ENCODE measurements at places on chromosomes 12 and 14.

GRCh38 chr12:50637870-50638481, 125.9 kb upstream of the ATF1 start:
- DNase-seq: no peak

DNA sequence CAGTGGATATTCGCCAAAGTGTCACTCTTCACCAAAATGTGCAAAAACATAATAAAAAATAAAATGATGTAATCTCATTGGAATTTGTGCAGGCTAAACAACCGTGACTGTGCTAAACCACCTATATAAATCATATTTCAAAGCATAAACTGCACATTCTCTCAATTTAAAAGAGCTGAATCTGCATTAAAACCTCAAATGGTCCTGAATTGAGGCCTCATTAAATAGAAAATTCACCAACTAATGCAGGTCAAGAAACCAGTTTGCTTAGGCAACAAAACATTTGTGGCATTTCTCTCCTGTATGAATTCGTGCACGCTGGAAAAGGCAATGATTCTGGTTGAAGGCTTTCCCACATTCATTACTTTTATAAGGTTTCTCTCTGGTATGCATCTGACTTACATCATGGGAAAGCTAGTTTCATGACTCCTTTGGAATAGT, 80.1 kb upstream of the IFNG-AS1 start:
- no peak for DNase-seq

GRCh38 chr12:85007836-85008235, 28.2 kb downstream of the TSPAN19 start:
- no peak for DNase-seq

DNA sequence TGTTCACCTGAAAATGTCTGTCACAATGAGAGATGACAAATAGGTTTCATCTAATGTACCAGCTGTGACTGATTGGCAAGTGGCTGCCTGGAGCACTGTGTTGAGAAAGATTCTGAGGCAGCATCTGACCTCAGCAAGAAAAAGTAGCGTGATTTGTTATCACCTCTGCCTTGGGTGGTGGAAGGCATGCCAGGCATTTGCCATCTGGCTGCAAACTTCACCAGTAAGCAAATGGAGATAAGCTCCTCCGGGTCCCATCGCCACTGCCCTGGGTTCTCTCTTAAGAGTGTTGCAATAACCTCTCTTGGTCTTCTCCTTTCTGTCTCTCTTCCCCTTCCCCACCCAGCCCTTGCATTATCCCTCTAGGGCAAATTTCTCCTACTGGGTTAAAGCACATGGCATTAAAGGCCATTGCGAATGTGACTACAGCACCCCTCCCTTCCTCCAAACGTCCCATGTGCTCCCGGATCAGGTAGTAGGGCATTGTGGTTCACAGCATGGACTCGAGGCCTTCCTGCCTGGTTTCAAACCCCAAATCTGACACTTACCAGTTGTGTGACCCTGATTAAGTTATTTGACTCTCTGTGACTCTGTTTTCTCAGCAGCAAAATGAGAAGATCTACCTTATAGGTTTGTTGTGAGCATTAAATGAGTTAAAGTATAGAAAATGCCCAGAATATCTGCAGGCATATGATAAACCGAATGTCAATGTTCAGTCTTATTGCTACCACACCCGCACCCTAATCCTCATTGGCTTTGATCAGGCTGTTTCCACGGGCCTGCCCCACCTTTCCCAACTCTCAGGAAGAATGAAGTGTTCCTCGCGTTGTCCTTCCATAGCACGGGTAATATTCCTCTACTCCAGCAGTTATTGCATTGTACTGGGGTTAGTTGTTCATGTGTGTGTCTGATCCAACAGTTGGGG, 8.2 kb upstream of the LGALS3 start:
- DNase-seq: no peak

DNA sequence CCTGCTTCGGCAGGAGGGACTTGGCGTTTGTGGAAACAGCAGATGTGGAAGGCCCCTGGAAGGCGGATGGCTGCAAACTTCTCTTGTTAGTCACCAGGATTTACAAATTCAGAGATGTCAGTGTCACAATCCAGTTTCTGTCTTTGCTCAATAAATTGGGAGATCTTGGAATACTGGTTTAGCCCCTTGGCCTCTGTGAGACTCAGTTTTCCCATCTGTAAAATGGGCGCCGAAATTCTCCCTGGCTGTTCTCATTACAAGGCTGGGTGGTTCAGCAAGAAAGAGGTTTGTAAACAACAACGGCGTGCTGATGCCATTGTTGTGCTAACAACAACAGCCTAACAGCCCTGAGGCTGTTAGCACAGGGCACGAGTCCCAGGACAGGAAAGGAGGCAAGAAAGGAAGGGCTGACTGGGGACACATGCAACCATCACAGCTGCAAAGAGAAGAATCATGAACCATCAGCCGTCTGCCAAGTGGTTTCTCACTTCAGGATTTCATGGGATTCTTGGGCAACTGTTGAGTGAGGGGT, 127.5 kb downstream of the AACS start:
- DNase-seq: no peak

- no peak for DNase-seq
These were observed 15.9 kb upstream of the GLIPR1L2 start for GRCh38 chr12:75374971-75375370.

Data from activated T-helper 1 cell treated with Interleukin-2 at 50 U/mL for 16 hours (primary cell).